ENCODE measurements at places on chromosomes 5 and 9.
A peak's percentile ranks its signal among the peaks of the same experiment; 100 is the strongest.

- DNase-seq = no peak
Observed at GRCh38 chr5:81038495-81038894, 78.3 kb downstream of the RASGRF2 start.

GRCh38 chr9:94908011-94908563 lies 181.6 kb downstream of the AOPEP start:
- peak; percentile 39 for DNase-seq

GRCh38 chr9:72506615-72507014 lies 14.8 kb upstream of the TMC1 start:
- DNase-seq = no peak

DNA sequence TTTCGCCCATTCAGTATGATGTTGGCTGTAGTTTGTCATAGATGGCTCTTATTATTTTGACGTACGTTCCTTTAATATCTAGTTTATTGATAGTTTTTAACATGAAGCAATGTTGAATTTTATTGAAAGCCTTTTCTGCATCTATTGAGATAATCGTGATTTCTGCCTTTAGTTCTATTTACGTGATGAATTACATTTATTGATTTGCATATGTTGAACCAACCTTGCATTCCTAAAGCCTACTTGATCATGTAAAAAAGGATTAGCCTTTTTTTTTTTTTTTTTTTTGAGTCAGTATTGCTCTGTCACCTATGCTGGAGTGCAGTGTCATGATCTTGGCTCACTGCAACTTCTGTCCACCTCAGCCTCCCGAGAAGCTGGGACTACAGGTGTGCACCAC lies 25.1 kb downstream of the ITK start:
- DNase-seq = no peak
